CD4-positive, alpha-beta T cell treated with Interleukin-6 at 100 ng/mL for 8 hours (primary cell): ENCODE measurements at places on chromosomes 12 and 14.

DNA sequence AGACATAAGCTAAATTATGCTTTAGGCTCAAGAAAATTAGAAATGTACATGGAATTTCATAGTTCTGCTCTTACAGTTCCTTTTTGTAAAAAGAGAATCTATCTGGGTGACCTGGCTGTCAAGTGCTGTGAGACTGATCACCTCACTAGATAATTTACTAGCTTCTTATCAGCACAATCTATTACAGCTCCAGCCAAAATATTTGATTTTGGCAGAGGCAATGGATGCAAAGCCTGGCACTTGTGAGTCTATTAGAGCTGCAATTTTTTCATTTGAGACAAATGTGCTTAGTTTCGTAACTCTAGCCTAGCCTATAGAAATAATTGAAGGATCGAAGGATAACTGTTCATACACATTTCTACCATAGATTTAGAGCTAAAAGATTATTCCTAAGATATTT is 927.5 kb downstream of the SLC6A15 start:
- no peak for DNase-seq

DNA sequence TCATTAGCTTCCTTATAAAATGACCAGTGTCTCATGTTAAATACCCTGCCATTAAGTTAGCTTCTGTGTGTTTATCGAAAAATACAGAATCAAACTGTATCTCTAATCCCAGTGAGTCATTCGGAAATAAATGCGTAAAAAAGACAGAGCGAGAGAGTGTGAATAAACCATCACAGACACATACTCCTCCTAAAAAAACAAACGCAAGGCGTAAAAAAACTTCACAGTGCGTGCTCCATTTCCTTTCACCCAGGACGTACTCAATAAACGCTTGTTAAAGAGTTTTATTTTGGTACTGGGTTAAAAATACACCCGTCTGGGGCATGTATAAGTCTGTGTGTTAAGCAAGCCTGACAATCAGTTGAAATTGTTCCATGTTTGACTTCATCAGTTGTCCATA is 58.8 kb upstream of the ISM2 start:
- DNase-seq: no peak

DNA sequence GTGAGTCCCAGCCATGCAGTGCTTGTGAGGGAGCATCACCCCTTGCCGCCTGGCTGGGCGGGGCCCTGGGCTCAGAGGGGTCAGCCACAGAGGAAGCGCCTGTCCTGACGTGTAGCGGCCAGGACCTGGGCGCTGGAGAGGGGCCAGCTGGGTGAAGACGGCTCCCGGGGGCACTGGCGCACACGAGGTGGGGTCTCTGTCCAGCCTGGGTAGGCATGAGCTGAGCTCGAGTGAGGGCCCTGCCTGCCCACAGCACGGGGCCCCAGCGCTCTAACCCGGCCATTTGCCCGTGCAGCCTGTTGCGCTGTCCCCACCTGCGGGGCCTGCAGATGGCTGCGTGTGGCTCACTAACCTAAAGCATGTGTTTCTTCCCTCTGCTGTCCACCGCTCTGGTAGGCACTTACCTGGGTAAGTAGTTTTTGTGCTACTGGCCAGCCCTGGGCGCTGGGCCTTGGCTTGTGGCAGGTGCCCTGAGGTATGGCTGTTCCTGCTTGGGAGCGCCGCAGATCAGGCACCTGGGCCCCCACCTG is 6.6 kb upstream of the CRIP2 start:
- DNase-seq: no peak

GRCh38 chr12:50201987-50202521 is 34.9 kb upstream of the CERS5 start:
- no peak for DNase-seq

DNA sequence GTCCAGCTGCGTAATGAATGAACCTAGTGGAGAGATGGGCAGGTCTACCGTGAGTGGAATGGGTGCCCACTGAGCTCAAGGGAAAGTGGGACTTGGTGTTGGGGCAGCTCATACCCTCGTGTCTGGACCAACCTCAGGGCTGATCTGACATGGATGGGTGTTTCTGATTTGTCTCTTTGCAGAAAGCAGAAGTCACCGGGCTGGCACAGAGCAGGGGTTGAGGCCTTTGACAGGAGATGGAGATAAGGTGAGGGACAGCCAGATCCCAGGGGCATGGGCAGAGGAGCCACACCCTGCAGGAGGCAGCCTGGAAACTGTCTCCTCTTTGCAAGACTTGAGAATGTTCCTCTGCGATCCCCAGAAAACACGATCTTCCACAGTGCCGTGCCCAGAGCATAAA is 20.9 kb upstream of the PPP1CC start:
- no peak for DNase-seq
